Muscle of back (tissue), 13 donors: ENCODE measurements at places on chromosomes 3 and 15. TPM values are rescaled to one million over a fixed set of nuclear protein-coding genes. Genes with fewer than 3 reads are reported as not detected.

FAM107A gene
- 1.2 TPM for polyA plus RNA-seq

PAK6 gene
- 0.43 TPM for polyA plus RNA-seq

DVL3 gene
- 73.5 TPM for polyA plus RNA-seq

TRIM71 gene
- polyA plus RNA-seq: 0.26 TPM

ADAMTSL3 gene
- 54.3 TPM for polyA plus RNA-seq

CMC1 gene
- 21.2 TPM for polyA plus RNA-seq

SOX2 gene
- polyA plus RNA-seq: 2.3 TPM

SKOR1 gene
- 0.21 TPM for polyA plus RNA-seq

BCL6 gene
- polyA plus RNA-seq: 26.2 TPM

PLS1 gene
- 0.76 TPM for polyA plus RNA-seq

IL17RD gene
- polyA plus RNA-seq: 23.3 TPM

KLHL40 gene
- polyA plus RNA-seq: 95.7 TPM

ITIH3 gene
- 1.0 TPM for polyA plus RNA-seq

GOLGA8Q gene
- 0.91 TPM for polyA plus RNA-seq

MAN2A2 gene
- polyA plus RNA-seq: 27.7 TPM

COL8A1 gene
- 0.87 TPM for polyA plus RNA-seq

IL17RB gene
- polyA plus RNA-seq: 3.1 TPM

SPTBN5 gene
- polyA plus RNA-seq: 2.2 TPM

PLA2G4D gene
- 0.11 TPM for polyA plus RNA-seq

GOLGA6D gene
- polyA plus RNA-seq: 0.26 TPM

SLC22A13 gene
- polyA plus RNA-seq: 0.26 TPM

XCR1 gene
- polyA plus RNA-seq: 0.34 TPM

GOLGA8S gene
- 0.84 TPM for polyA plus RNA-seq

RAD51 gene
- 7.0 TPM for polyA plus RNA-seq

CAMP gene
- 0.30 TPM for polyA plus RNA-seq

CMTM8 gene
- polyA plus RNA-seq: 2.6 TPM

NAA80 gene
- 7.2 TPM for polyA plus RNA-seq

SLC35A5 gene
- 32.1 TPM for polyA plus RNA-seq

PLSCR2 gene
- not detected for polyA plus RNA-seq

ABI3BP gene
- polyA plus RNA-seq: 406 TPM

KLF13 gene
- polyA plus RNA-seq: 35.9 TPM

CILP gene
- 24.4 TPM for polyA plus RNA-seq

CORO2B gene
- 5.9 TPM for polyA plus RNA-seq

SI gene
- not detected for polyA plus RNA-seq

HRH1 gene
- polyA plus RNA-seq: 5.1 TPM

IL12A gene
- polyA plus RNA-seq: 1.5 TPM

RASA2 gene
- 17.4 TPM for polyA plus RNA-seq

FGD5 gene
- 18.1 TPM for polyA plus RNA-seq

PLA2G4E gene
- 1.9 TPM for polyA plus RNA-seq

TBC1D21 gene
- not detected for polyA plus RNA-seq

SYNPR gene
- polyA plus RNA-seq: not detected
